ENCODE measurements at places on chromosomes 13 and 19.

DNA sequence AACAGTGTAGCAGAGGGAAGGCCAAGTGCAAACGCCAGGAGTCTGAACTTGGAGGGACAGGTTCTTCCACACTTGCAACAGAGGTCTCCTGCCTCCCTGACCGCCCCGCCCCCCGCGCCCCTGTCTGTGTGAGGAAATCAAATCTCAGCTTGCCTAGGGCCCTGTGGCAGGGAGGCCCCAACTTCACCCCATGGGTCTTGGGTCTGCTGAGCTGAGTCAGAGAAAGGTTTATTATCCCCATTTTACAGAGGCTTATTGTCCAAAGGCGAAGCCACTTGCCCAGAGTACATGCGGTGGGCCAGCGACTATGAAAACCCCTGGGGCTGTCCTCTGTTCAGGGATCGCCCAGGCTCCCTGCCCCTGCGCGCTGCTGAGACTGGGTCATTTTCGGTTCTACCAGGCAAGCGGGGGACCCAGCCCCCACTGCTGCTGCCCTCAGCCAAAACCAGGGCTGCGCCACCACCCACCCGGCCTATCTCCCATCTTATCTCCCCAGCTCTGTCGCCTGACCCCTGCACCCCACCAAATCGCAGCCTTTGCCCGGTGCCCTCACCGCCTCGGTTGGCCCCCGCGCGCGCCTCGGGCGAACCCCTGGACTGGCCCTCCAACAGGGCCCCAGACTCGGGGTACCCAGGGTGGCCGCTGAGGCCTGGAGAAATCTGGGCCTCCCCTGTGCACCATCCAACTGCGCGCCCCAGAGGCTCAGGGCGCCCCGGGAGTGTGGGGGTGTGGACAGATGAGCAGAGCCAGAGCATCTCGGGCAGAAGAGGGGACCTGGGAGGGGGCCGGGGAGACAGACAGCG lies 850 bp upstream of the CERS4 start:
- DNase-seq, result no peak

DNA sequence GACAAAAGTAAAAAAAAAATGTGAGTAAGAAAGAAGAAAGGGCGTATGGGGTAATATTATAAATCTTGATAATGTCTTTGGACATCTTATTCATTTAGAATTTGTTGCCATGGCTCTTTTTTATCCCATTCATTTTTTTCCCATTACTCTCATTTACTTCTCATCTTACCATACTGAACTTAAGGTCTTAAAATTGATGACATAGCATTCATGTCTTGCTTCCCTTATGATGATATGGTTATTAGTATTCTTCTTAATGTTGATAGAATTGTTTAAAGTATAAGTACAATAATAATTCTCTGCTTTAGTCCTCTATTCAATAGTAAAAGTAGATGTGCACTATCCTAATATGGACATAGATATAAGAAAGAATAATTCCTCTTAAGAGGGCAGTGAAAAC lies 204.1 kb upstream of the KLF12 start:
- DNase-seq, result no peak

- DNase-seq, result no peak
Observed at GRCh38 chr19:54262066-54262465, 5.0 kb upstream of the LILRB5 start.

GRCh38 chr13:100673713-100674571 lies 653 bp downstream of the TMTC4 start:
- DNase-seq, result peak; percentile 53

DNA sequence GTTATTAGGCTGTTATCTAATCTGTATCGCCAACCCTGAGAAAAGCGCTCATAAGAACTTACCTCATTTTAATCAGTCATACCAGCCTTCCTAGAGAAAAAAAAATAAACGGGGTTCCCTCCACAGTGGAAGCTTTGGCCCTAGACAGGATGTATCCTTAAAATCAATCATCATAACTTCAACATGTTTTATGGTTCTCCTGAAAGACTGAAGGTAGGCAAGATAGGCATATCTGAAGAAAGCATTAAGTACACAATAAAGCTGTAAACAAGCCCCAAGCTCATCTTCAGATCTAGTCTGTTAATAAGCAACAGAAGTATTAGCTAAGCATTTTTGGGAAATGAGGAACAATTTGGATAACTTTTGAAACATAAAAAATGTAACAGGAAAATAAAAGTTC lies 18.7 kb upstream of the SERP2 start:
- no peak for DNase-seq

- DNase-seq, result no peak
Observed at GRCh38 chr19:2271234-2272103, 10.5 kb downstream of the PEAK3 start.

DNA sequence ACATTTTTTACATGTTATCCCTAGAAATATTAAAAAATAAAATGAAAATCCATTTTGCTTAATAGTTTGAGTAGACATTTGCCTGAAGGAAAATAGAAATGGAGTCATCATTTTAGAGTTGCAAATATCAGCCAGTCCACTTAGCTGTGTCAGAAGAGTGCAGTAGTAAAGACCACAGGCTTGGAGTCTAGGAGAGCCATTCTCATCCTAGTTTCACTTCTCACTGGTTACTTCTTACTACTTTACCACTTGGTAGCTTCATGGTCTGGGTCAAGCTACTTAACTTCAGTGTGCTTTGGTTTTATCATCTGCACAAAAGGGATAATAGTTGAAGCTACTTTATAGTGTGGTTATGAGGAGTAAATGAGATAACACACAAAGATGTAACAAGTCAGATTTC lies 286.5 kb upstream of the NBEA start:
- DNase-seq, result no peak

Measured in muscle of arm (tissue), 14 donors.